ENCODE measurements at places on chromosomes 11 and 22. TPM values are rescaled to one million over a fixed set of nuclear protein-coding genes. Genes with fewer than 3 reads are reported as not detected.

GRCh38 chr11:69650081-69650831 is 9.3 kb downstream of the CCND1 start:
- no peak for DNase-seq
- H3K4me1 ChIP-seq, result peaks cover 2% of the 10 kb centered on the region
- peaks cover 38% of the 10 kb centered on the region for H3K36me3 ChIP-seq
- no peak overlapping the region for H3K4me3 ChIP-seq
- H3K27me3 ChIP-seq, result no peaks in the 10 kb centered on the region
- no peak overlapping the region for H3K27ac ChIP-seq

GRCh38 chr11:73465023-73465675 is 89.0 kb downstream of the RELT start:
- DNase-seq, result no peak
- no peak overlapping the region for H3K4me3 ChIP-seq
- H3K36me3 ChIP-seq, result no peaks in the 10 kb centered on the region
- H3K27ac ChIP-seq, result peak overlapping the region; percentile 64
- no peaks in the 10 kb centered on the region for H3K4me1 ChIP-seq
- no peaks in the 10 kb centered on the region for H3K27me3 ChIP-seq

GRCh38 chr22:29578462-29579200 is 2.3 kb downstream of the NIPSNAP1 start:
- no peaks in the 10 kb centered on the region for H3K27me3 ChIP-seq
- no peaks in the 10 kb centered on the region for H3K36me3 ChIP-seq
- no peak overlapping the region for H3K4me3 ChIP-seq
- peaks cover 4% of the 10 kb centered on the region for H3K4me1 ChIP-seq
- H3K27ac ChIP-seq, result no peak overlapping the region

GRCh38 chr11:122977470-122978298 is 4.0 kb downstream of the BSX start:
- DNase-seq, result no peak
- no peak overlapping the region for H3K4me3 ChIP-seq
- no peaks in the 10 kb centered on the region for H3K36me3 ChIP-seq
- no peak overlapping the region for H3K27ac ChIP-seq
- H3K27me3 ChIP-seq, result peaks cover 98% of the 10 kb centered on the region

DNA sequence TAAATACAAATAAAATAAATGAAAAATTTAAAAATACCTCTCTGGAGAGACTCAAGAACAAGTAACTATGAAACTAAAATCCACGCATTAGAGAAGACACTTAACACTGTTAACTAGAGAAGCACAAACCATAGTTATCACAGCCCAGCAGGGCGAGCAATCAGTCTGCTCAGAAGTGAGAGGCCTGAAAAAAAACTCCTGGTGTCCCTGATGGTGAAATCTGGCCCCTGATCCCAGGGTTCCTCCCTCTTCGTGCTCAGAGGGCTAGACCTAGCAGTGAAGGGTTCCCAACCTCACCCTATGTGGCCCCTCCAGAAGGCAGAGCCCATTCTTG is 49.7 kb upstream of the VPREB1 start:
- no peak for DNase-seq
- no peaks in the 10 kb centered on the region for H3K36me3 ChIP-seq
- no peak overlapping the region for H3K4me3 ChIP-seq
- H3K27ac ChIP-seq, result no peak overlapping the region
- H3K27me3 ChIP-seq, result no peaks in the 10 kb centered on the region

DNA sequence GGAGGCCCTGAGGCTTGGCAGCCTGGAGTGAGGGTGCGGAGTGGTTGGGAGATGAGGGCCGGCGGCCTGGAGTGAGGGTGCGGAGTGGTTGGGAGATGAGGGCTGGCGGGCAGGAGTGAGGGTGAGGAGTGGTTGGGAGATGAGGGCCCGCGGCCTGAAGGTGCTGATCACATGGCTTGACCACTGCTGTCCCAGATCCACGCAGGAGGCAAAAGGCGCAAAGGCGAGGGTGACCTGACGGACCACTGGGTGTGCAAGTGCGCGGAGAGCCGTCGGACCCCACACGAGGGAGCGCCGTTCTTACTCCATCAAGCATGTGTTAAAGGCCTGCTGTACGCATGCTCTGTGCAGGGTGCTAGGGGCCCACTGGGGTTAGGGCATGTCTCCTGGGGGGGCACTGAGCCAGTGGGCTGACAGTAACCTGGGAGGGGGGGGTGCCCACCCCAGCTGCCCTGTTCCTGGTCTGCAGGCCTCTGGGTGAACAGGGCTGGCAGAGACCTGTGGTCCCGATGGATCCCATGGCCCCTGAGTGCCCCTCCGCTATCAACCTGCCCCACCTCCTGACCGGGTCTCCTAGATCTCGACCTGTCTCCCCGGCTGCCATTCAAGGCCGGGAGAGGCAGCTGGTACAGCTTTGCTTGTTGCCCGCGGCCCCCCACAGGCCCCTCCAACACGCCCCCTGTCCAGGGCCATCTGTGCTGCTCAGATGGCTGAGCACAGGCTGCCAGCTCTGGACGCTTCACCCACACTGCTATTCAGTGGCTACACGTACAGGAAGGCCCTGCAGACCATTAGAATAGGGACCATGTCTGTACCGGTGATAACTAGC is 21.1 kb downstream of the MRGPRD start:
- no peak for DNase-seq
- H3K4me3 ChIP-seq, result no peak overlapping the region
- no peaks in the 10 kb centered on the region for H3K4me1 ChIP-seq
- H3K27me3 ChIP-seq, result no peaks in the 10 kb centered on the region
- no peaks in the 10 kb centered on the region for H3K36me3 ChIP-seq

- no peak overlapping the region for H3K4me3 ChIP-seq
- no peak for DNase-seq
- no peak overlapping the region for H3K27ac ChIP-seq
- H3K4me1 ChIP-seq, result peaks cover 3% of the 10 kb centered on the region
- no peaks in the 10 kb centered on the region for H3K36me3 ChIP-seq
- H3K27me3 ChIP-seq, result no peaks in the 10 kb centered on the region
Measured at GRCh38 chr11:122098261-122098980, 17.6 kb downstream of the BLID start.

DNA sequence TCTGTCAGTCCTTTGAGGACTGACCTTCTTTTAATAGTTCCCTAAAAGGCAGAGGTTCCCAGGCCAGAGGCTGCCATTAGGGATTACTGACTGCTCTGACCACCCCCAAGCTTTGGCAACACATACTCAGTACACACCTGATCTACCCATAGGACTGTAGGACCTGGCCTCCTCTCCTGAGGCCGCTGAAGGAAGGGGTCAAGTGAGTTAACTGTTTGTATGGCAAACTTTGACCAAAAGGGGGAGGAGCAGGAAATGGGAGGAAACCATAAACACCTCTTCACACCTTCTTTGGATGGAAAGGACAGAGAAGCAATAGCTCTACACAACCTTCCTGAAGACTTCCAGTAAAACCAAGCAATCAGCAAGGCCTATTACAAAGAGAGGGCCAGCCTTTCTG is 104.0 kb downstream of the APOL5 start:
- no peak for DNase-seq
- no peaks in the 10 kb centered on the region for H3K4me1 ChIP-seq
- H3K36me3 ChIP-seq, result no peaks in the 10 kb centered on the region
- no peak overlapping the region for H3K4me3 ChIP-seq
- no peak overlapping the region for H3K27ac ChIP-seq

GRCh38 chr11:47599902-47600301 is 5.7 kb upstream of the C1QTNF4 start:
- H3K4me3 ChIP-seq, result no peak overlapping the region
- no peaks in the 10 kb centered on the region for H3K4me1 ChIP-seq
- H3K27me3 ChIP-seq, result no peaks in the 10 kb centered on the region
- no peak overlapping the region for H3K27ac ChIP-seq
- no peak for DNase-seq
- no peaks in the 10 kb centered on the region for H3K36me3 ChIP-seq

- peaks cover 26% of the 10 kb centered on the region for H3K36me3 ChIP-seq
- no peak overlapping the region for H3K4me3 ChIP-seq
- H3K27ac ChIP-seq, result no peak overlapping the region
- no peaks in the 10 kb centered on the region for H3K27me3 ChIP-seq
Measured at GRCh38 chr11:134216816-134217215, 7.0 kb downstream of the NCAPD3 start.

- no peak overlapping the region for H3K4me3 ChIP-seq
- H3K27me3 ChIP-seq, result no peaks in the 10 kb centered on the region
- no peaks in the 10 kb centered on the region for H3K36me3 ChIP-seq
- no peak overlapping the region for H3K27ac ChIP-seq
- H3K4me1 ChIP-seq, result peaks cover 3% of the 10 kb centered on the region
Measured at GRCh38 chr11:122310766-122311165, 194.8 kb upstream of the BLID start.

GRCh38 chr22:19735665-19736510 is 12.5 kb downstream of the GP1BB start:
- no peaks in the 10 kb centered on the region for H3K27me3 ChIP-seq
- H3K4me3 ChIP-seq, result no peak overlapping the region
- no peak for DNase-seq
- H3K27ac ChIP-seq, result no peak overlapping the region
- H3K36me3 ChIP-seq, result no peaks in the 10 kb centered on the region

- H3K36me3 ChIP-seq, result no peaks in the 10 kb centered on the region
- H3K27me3 ChIP-seq, result no peaks in the 10 kb centered on the region
- peaks cover 4% of the 10 kb centered on the region for H3K4me1 ChIP-seq
- no peak overlapping the region for H3K27ac ChIP-seq
Measured at GRCh38 chr11:130388607-130389205, 39.7 kb downstream of the ADAMTS8 start.

DNA sequence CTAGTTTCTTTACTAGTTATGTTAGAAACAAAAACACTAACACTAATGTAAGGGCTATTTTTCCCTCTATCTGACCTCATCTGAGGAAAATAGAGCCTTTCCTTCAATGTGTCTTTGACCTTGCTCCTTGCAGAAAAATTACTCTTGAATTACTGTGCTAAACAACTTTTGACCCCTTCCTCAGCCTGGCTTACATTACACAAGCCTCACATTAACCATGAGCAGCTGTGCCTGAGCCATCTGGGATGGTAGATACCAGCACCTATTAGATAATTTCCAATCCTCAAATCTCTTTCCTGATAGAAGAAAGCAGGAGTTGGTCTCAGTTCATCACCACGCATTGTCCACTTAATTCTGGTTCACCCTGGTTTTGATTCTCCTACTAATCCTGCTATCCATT is 134.4 kb upstream of the NCAM1 start:
- H3K36me3 ChIP-seq, result no peaks in the 10 kb centered on the region
- no peak overlapping the region for H3K4me3 ChIP-seq
- H3K4me1 ChIP-seq, result no peaks in the 10 kb centered on the region
- no peak for DNase-seq
- H3K27ac ChIP-seq, result no peak overlapping the region

- no peaks in the 10 kb centered on the region for H3K36me3 ChIP-seq
- H3K27ac ChIP-seq, result no peak overlapping the region
- no peaks in the 10 kb centered on the region for H3K4me1 ChIP-seq
- H3K4me3 ChIP-seq, result no peak overlapping the region
- no peak for DNase-seq
Measured at GRCh38 chr11:114745150-114745671, 66.9 kb downstream of the NXPE2 start.

The VSIG10L2 gene
- total RNA-seq, result 0.43 TPM

The CCDC73 gene
- total RNA-seq, result 0.09 TPM

The PTPRCAP gene
- 8.8 TPM for total RNA-seq

The SLC22A9 gene
- total RNA-seq, result not detected

The SYT7 gene
- total RNA-seq, result 4.8 TPM

The SLC35E4 gene
- total RNA-seq, result 1.6 TPM

The RCOR2 gene
- total RNA-seq, result 1.6 TPM

The TP53I11 gene
- 51.2 TPM for total RNA-seq

The MS4A7 gene
- total RNA-seq, result 27.7 TPM

The SLC22A8 gene
- not detected for total RNA-seq

The PVALB gene
- not detected for total RNA-seq

The MAPK8IP2 gene
- total RNA-seq, result 2.7 TPM

Measured in lung (tissue), 17 donors.